Mesenchymal stem cell (in vitro differentiated cells and primary cell): ENCODE measurements at places on chromosomes 3 and 15.
A peak's percentile ranks its signal among the peaks of the same experiment; 100 is the strongest.

DNA sequence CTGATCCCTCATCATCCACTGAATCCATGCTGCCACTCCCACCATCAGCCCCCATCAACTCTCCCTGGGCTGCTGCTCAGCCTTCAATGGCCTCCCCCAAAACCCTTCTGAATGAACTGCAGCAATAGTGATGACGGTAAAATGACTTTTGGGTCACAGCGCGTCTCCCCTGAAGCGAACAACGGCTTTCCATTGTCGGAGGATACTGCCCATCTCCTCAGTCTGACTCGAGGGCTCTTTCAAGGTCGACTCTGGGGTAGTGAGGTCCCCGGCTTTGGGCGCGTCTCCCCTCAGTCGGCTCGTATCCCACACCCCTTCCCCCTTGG lies 57.2 kb upstream of the ZBTB38 start:
- DNase-seq: no peak
- peaks cover 19% of the 10 kb centered on the region for H3K4me1 ChIP-seq
- H3K27me3 ChIP-seq: no peaks in the 10 kb centered on the region
- no peak overlapping the region for H3K27ac ChIP-seq
- peak overlapping the region; percentile 74 for H3K4me3 ChIP-seq

DNA sequence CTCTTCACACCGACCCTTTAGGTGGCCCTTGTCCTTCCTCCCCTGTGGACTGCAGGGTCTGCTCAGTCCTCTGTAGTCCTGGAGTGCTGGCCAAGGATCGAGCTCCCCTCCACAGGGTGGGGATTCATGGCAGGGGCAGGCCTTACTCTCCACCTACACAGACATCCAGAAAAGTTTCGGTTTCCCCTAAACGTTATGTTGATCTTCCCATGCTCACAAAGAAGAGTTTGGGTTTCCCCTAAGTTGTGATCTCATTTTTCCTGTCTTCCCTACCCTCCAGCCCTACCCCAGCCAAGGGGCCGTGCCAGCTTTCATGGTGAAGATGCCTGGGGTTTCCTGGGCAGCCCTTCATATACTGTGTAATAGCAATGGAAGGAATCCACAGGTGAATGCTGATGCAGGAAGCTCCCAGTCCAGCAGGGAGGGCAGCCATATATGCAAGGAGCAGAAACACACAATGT lies 10.3 kb downstream of the STOML1 start:
- H3K4me3 ChIP-seq: no peak overlapping the region
- DNase-seq: peak; percentile 47
- H3K27me3 ChIP-seq: no peaks in the 10 kb centered on the region

- no peaks in the 10 kb centered on the region for H3K27me3 ChIP-seq
- H3K36me3 ChIP-seq: no peaks in the 10 kb centered on the region
- H3K4me3 ChIP-seq: no peak overlapping the region
- H3K27ac ChIP-seq: no peak overlapping the region
These were observed 96.4 kb upstream of the SNRPA1 start for GRCh38 chr15:101391431-101391830.

DNA sequence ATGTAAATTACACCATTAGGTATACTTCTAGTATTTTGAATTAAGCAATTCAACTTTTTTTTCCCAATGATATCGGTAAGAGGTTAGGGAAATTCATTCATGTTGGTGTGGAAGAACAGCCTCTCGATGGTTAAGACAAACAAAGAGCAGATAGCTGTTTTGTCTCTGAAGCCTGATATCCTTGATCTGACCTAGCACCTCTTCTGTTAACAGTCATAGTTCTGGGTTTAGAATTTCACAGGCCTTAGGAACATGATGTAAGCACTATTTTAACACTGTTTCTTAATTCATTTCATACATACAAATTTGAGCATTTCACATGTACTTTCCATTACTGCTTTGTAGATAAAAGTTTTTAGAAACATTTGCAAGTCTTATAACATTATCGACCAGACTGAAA lies 367.5 kb upstream of the ZNF385D start:
- no peak for DNase-seq
- no peaks in the 10 kb centered on the region for H3K4me1 ChIP-seq
- H3K27ac ChIP-seq: no peak overlapping the region

DNA sequence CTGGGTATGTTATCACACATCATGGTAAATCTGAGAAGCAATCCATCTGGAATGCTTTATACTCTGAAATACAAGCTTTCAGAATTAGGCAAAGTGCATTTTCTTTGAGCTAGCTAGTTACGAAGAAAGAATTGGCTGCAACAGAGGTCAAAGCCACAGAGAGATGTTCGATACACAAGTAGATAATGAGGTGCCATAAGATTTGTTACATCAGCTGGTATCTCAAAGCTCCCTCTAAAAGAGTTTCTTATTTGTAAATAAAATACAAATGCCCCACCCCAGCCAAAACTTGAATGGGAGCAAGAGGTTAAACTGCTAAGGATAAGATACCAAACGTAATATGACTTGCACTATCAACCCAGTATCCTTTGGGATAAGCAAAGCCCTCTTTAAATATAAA lies 84.0 kb upstream of the SLCO3A1 start:
- no peak for DNase-seq
- H3K4me3 ChIP-seq: no peak overlapping the region
- no peaks in the 10 kb centered on the region for H3K36me3 ChIP-seq

GRCh38 chr3:56682462-56683121 lies 473 bp downstream of the TASOR start:
- H3K27me3 ChIP-seq: no peaks in the 10 kb centered on the region
- peak overlapping the region; percentile 75 for H3K4me3 ChIP-seq
- peak overlapping the region; percentile 87 for H3K27ac ChIP-seq
- DNase-seq: peak; percentile 85

DNA sequence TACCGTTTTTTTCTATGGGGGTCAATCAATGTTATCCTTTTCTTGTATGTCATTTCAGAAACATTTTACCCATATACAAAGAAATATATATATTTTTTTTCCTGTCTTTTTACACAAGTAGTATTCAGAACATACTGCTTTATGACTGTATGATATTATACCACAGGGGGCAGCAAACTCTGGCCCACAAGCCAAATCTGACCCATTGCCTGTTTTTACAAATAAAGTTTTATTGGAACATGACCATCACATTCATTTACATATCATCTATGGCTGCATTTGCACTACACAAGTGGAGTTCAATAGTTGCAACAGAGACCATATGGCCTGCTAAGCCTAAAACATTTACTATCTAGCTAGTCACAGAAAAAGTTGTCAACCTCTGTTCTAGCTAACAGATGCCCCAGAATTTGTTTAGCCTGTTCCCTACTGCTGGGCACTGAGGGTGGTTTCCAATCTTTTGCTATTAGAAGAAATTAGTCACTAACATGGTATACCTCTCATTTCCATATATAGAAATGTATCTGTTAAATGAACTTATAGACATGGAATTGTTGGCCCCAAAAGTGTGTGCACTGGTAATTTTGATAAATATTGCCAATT lies 57.7 kb downstream of the BFSP2 start:
- peaks cover 2% of the 10 kb centered on the region for H3K4me1 ChIP-seq
- no peak overlapping the region for H3K27ac ChIP-seq
- H3K4me3 ChIP-seq: no peak overlapping the region
- no peaks in the 10 kb centered on the region for H3K27me3 ChIP-seq
- no peaks in the 10 kb centered on the region for H3K36me3 ChIP-seq
- DNase-seq: no peak
